Gastrocnemius medialis (tissue), 4 donors: ENCODE measurements at places on chromosomes 7 and 10. TPM values are rescaled to one million over a fixed set of nuclear protein-coding genes. Genes with fewer than 3 reads are reported as not detected.

PRTFDC1 gene
- 2.3 TPM for total RNA-seq

DNA sequence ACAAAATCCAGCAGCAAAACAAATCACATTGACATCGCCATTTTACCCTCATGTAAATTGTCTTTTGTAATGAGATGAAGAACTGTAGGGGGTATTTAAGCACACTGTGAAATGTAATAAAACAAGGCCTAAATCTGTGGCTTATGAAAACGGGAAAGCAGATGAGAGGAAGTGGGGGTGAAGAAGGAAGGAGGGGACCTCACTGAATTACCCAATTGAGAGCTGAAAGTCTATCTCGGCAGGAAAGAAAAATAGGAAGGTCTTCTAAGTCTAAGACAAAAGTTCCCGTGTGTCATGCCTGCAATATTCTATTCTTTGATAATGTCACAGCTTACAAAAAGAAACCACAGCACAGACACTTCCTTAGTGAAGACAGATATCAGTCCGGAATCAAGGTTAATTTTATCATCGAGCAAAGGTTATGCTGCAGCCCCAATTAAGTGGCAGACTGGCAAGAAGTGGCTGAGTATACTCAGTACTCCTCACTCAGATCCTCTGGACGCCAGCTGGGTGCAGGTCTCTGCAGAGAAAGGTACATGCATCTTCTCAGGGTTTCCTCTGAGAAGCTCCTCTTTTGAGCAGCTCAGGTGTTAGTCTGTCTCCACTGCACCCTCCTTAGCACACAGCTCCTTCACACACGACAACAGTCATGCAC, 239.7 kb downstream of the FANK1 start:
- DNase-seq: no peak

GRCh38 chr7:43491984-43492383, 90.9 kb upstream of the STK17A start:
- no peak for DNase-seq

- DNase-seq: no peak
Observed at GRCh38 chr10:129922598-129923123, 41.4 kb downstream of the EBF3 start.
